ENCODE measurements at places on chromosomes 11 and 22.

DNA sequence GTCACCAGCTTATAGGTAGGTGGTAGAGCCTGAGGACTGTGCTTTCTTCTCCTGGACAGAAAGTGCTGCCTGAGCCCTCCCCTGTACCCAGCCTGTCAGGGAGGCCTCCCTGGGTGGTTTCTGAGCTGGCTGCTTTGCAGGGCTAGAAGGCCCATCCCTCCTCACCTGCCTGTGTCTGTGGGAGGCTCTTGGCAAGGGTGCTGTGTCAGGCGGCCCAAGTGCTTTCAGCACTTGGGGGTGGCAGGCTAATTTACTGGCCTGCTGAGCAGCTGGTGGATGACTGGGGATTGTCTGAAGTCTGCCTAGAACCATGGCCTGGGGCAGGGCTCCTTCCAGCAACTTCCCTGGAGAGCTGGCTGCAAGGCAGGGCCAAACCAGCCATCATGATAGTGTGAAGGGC lies 139.0 kb upstream of the NAV2 start:
- DNase-seq: no peak

DNA sequence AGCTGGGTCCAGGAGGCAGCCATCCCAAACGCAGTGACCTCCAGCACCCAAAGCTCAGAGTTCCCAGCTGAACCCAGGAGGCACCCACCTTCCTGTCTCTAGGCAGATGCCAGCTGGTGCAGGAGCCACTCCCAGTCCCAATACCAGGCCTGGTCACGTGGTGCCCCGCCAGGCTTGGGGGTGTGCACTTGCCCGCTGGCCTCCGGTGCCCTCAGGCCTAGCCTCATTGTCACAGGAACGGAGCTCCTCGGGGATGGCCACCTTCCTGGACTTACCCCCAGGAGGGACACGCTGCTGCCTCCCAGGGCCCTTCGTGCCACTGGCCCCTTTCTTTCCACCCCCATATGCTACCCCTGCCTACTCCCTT lies 4.6 kb downstream of the BID start:
- DNase-seq: no peak

DNA sequence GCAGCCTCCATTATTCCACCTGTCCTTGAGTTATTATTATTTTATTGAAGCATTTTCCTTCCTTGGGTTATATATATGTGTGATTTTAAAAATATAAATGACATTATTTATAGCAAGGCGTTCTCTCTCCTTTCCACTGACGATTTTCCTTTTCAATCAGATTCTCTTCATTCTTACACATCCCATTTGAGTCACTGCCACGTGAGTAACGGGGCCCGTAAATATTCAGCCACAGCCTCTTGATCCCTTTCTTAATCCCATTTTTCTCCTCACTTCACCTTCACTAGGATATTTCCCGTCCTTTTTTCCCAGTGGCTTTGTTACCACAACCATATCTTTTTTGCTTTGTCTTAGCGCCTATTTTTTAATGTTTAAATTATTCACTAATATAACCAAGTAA lies 396.2 kb downstream of the NTM start:
- DNase-seq: no peak

DNA sequence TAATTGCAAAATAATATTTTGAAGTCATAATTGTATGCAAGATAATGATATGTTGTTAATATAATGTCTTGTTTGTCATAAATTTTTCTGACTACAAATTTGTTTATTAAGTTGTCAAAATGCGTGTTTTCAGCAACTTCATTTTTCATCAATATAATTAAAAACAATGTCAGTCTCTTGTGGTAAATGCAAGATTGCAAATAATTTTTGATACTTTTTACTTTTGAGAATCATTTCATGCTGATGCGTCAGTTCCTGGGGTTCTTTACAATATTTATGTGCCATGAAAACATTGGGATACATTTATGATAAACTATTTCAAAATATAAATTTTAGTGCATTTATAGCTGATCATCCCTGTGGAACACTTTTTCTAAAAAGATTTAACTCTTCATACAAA lies 1504.8 kb downstream of the BRD1 start:
- DNase-seq: no peak

DNA sequence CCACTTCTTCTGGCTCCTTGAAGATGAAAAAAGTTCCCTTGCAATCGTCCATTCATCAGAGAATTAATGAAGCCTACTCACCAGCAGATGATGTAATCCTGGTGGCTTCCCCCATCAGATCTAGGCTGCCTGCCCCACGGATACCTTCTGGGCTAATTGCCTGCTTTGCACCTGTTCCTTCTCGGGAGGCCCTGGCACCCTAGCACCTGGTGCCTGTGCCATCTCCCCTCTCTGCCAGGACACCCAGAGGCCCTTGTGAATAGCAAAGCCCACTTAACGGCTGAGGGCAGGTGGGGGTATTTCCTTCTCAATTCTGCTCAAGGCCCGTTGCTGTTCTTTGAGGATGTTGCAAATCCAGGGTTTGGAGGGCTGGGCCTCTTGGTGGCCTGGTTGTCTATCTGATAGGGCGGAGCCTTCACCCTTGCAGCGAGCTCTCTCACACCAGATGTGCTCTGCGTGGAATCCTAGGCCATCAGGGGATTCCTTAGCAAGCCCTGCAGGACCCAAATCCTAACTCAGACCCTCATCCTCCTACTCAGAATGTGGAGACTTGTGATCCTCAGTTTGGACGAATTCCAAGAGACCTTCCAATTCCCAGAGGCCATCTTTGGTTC lies at the start of gene LMO2:
TSS of gene LMO2 (minus strand) at position 363 of the 614 bp plus-strand sequence. CDS start 22,360 bp downstream, outside the sequence.
- no peak for DNase-seq

GRCh38 chr11:40542821-40543220 lies 916.6 kb downstream of the LRRC4C start:
- no peak for DNase-seq

DNA sequence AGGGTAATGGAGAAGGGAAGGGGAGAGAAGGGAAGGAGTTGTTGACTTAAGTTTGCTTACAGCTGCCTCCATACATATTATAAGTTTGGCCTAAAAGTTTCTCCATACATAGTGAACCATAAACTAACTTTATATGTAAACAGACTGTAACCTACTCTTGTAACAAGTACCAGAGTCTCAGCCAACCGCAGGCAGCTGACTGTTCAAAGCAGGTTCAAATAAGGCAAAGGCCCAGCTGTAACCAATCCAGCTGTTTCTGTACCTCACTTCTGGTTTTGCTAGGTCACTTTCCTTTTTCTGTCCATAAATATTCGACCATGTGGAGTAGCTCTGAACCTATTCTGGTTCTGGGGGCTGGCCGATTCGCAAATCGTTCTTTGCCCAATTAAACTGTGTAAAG lies 591.2 kb downstream of the INSC start:
- peak; percentile 30 for DNase-seq

DNA sequence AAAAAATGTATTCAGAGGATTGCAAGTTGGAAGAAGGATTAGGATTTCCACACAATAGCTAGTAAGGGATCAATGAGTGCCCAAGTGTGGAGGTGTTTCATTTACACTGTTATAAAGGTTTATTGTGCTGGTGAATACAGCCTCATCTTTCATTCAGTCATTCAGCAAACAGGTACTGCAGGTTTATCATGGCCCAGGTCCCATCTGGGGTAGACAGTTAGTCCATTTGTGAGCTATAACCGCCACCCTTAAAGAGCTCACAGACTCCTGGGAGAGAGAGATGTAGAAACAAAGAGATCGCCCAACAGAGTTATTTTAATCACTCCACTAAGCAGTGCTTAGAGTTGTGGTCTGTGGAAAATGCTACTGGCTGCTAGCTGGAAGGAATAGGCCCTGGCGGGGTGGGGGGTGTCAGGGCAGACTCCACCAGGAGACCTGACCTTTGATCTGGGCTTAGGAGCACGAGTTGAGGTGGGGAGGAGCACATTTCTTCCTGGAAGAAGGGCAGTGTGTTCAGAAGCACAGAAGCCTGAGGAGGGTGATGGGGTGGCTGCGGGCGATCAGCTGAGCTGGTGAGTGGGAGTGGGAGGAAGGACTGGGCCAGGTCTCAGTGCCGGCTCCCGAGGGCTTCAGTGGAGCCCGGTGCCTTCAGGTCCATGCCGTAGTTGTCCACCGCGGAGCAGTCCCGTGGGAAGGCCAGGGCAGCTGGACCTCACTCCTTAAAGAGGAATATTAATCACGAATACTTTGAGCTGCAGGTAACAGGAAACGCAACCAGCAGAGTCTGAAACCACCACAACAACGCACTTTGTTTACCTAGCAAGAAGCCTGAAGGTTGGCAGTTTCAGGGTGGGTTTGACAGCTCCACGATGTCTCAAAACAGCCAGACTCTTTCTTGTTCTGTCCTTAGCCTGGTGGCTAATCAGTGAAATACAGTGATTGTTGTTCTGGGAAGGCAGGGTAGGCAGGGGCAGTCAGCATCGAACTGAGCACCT lies 11.2 kb downstream of the TOM1 start:
- no peak for DNase-seq

DNA sequence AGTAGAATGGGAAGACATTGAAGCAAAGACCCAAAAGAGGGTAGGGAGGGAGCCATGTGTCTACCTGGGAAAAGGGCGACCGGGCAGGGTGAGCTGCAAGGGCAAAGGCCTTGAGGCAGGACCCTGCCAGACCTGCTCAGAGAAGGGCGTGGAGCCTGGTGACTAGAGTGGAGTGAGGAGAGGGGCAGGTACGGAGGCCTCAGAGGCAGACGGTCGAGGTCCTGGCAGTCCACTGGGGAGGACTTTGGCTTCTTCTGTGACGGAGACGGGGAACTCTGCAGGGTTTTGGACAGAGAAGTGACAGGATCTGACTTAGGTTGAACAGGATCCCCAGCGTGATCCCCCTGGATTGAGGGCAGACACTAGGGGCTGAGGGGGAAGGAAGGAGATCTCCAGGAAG lies 12.9 kb downstream of the RIBC2 start:
- no peak for DNase-seq

DNA sequence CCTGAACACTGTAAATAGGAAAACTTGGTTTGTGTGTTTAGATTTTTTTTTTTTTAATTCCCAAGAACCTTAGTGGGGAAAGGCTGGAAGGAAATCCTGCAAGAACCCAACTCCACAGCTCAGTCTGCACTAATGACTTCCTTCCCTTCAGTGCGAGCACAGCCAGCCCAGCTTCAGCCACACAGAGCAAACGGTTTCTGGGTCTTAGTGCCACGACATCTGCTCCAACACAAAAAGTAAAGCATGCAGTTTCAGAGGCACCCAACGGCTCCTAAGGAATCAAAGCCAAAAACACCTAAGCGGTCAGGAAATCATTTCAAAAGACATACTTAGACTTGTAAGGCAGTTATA lies 236.1 kb downstream of the TTC28 start:
- DNase-seq: peak; percentile 76

GRCh38 chr11:60307507-60308195 lies 19.4 kb upstream of the MS4A6E start:
- DNase-seq: no peak

- no peak for DNase-seq
Measured at GRCh38 chr22:17479135-17479534, 84.2 kb upstream of the SLC25A18 start.

- peak; percentile 85 for DNase-seq
Measured at GRCh38 chr22:29780748-29781676, 13.8 kb downstream of the UQCR10 start.

DNA sequence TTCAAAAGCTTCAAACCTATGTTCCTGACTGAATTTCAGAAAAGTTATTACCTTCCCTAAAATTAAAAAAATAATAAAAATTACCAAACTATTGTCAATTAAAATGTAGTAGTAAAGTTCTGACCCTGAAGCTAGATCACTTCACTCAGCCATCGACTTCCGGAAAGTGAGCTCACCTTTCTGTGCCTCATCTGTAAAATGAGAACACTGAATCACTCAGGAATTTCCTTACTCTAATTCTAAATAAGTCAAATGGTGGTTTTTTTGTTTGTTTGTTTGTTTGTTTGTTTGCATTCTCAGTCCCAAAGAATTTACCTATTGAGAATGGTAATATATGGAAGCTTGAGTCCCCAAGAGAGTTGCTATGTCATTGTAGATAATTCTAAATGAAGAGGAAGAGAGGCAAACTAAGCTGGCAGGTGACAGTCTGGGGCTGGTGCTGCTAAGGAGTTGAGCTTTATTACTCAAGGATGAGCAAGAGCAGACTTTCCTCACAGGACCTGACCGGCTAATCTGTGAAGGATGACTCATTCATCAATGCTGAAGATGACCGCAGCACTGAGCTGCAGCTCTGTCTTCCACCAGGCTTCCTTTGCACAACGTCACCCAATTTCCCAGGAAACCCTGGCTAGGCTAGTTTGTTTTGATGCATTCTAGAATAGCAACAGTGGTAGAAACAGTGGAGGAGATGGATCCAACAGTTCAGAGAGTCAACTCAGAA lies 248.8 kb downstream of the RAB38 start:
- peak; percentile 49 for DNase-seq

- no peak for DNase-seq
Measured at GRCh38 chr11:73465871-73466270, 89.7 kb downstream of the RELT start.

- no peak for DNase-seq
Measured at GRCh38 chr22:18115906-18116371, 5.3 kb downstream of the TUBA8 start.

- no peak for DNase-seq
Measured at GRCh38 chr11:126080161-126080941, 17.7 kb upstream of the CDON start.

Measured in IMR-90 (cell line).